ENCODE measurements at places on chromosomes 4 and X.
A peak's percentile ranks its signal among the peaks of the same experiment; 100 is the strongest.

DNA sequence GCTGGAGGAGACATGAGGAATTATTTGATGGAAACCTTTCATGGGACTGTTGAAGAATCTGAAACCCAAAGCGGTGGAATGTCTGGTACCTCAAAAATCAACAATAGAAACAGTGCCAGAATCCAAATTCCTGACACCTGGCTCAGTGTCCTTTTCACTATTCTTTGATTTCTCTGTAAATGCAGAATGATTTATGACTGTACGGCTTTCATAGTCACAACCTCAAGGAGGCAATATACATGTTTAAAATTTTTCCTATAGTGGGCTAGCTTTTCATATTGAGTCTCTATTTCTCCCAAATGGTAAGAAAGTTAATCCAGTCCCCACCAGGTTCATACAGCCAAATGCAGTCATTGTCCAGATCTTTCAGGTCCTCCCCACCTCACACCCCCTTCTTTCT is 19.3 kb downstream of the DAPP1 start:
- no peak for DNase-seq

DNA sequence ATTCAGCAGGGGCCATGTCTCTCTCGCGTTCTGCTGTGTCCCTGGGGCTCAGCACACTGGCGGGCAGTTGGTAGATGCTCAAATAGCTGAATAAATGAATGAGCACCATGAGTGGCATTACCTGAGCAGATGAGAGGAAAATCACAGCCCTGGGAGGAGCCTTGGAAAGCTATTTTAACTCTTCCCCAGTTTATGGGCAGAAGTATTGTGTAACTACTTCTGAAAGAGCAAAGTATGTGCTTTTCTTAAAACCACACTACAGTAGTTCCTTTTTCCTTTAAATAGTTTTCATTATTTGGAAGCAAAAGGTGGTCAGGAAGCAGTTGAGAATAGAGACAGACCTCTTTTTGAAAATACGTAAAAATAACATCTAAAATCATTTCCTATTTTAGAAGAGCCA is 3.0 kb upstream of the PLAC1 start:
- no peak for DNase-seq

GRCh38 chr4:83782591-83782990 is 246.7 kb downstream of the GPAT3 start:
- no peak for DNase-seq

DNA sequence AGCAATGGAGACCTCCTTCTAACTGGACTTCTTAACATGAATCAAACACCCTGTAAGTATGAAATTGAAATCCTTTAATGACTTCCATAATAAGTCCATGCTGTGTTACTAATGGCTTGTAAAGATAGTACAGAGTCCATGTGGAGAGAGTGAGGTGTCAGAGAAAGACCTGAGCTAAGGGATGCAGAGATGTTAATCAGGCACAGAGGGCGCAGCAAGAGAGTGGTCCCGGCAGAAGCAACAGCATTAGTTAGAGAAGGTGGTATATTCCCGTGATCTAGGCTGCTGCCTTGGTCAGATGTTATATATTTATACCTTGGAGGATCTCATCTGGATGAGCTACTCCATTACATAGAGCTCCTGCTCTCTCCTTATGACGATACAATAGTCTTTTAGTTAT is 295.3 kb downstream of the LDB2 start:
- no peak for DNase-seq

DNA sequence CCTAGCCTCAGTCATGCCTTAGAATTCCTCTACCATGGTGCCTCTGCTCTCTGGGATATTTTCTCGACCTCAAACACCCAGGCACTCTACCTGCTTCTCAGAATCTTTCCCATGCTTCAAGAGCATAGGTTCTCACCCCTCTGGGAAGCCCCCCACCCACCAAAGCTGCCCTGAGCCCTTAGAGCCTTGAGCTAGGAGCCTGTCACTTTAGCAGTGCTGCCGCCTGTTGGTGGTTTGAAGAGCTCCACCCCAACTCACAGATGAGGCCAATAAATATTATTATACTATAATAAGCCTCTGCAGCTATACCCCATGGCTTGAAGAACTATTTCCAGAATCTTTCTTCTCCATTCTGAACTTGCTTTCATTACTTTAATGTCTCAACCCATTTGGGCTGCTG is 109.7 kb downstream of the RTL5 start:
- DNase-seq: no peak

- no peak for DNase-seq
Observed at GRCh38 chr4:55491486-55491885, 55.2 kb downstream of the CLOCK start.

- no peak for DNase-seq
Observed at GRCh38 chr4:38292529-38292928, 332.3 kb downstream of the PTTG2 start.

DNA sequence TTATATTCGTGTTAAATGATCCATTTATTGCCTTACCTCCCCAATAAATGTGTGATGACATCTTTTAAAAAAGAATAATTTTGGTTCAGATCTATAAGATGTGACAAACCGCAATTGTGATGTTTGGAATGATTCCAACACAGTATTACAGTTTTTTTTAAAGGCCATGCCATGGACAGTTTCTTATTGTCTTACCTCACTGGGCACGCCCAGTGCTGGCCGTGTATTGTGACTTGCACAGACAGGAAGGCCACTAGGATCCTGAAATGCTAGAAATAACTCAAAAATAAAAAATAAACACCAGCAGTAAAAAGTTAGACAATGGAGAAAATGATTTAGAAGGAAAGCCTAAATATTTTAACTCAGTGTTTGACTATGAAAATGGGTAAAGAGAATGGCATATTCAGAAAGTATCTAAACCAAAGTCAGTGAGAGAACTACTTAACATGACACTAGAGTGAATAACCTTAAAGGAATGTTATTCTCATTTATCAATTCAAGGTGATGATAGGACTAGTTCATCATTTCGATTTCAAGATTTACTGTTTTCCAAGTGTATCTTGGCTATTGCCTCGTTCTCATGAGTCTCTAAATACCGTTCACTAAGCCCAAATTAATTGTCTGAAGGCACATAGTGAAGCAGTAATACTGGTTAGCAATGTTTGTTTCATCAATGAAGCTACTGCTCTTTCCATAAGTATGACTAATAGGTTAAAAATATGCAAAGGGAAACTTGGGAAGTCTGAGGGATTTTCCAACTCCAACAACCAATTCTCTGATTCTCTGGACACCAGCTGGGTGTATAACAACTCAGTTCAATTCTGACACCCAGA is 46.1 kb upstream of the VEGFC start:
- peak; percentile 87 for DNase-seq

GRCh38 chr4:159107203-159107925 is 4.5 kb downstream of the RAPGEF2 start:
- DNase-seq: no peak

GRCh38 chr4:151227731-151228130 is 49.2 kb upstream of the PRSS48 start:
- DNase-seq: peak; percentile 63

- no peak for DNase-seq
Observed at GRCh38 chr4:148998719-148999118, 556.5 kb upstream of the NR3C2 start.

- no peak for DNase-seq
Observed at GRCh38 chr4:11732155-11732554, 303.5 kb upstream of the HS3ST1 start.

Data from skeletal muscle cell (primary cell).